ENCODE measurements at places on chromosomes 12 and 14.

- no peak for DNase-seq
These were observed 39.1 kb upstream of the GZMB start for GRCh38 chr14:24673059-24673458.

- no peak for DNase-seq
These were observed 38.8 kb downstream of the NTF3 start for GRCh38 chr12:5470703-5471102.

DNA sequence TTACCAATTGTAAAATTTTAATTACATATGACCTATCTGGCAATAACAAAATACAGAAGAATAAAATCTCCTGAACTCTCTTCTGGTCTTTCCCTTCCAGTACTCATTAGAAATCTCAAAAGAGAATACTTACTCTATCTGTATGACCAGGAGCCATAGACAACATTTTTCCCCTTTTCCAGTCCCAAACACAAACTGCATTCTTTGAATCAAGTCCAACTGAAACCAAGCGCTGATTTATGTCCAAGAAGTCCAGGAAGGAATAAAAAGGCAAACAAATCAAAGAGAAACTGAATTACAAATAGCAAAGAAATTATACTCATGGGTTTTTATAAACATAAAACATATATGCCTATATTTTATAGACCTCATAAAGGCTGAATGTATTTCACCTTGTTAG lies 46.7 kb downstream of the EML5 start:
- DNase-seq = no peak

DNA sequence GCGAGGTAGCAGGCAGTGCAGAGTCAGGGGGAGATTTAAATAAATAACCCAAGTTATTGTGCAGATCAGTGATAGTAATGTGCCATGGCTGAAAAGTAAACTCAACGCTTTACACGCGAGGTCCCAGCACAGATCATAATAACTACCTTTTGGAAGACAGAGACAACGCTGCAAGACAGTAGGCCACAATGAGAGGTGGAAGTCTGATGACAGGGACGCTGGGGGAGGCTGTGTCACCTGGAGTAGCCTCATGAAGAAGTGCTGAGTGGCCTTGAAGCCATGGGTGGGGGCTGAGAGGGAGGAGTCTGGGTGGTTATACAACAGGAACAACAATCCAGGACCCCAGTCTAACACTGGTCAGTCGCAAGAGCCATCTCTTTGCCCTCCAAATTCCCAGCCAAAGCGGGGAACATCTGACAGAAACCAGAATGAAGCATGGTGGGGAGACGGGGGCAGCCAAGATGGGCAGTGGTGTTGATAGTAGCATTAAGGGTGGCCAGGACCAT lies 28.2 kb downstream of the ANO2 start:
- no peak for DNase-seq

DNA sequence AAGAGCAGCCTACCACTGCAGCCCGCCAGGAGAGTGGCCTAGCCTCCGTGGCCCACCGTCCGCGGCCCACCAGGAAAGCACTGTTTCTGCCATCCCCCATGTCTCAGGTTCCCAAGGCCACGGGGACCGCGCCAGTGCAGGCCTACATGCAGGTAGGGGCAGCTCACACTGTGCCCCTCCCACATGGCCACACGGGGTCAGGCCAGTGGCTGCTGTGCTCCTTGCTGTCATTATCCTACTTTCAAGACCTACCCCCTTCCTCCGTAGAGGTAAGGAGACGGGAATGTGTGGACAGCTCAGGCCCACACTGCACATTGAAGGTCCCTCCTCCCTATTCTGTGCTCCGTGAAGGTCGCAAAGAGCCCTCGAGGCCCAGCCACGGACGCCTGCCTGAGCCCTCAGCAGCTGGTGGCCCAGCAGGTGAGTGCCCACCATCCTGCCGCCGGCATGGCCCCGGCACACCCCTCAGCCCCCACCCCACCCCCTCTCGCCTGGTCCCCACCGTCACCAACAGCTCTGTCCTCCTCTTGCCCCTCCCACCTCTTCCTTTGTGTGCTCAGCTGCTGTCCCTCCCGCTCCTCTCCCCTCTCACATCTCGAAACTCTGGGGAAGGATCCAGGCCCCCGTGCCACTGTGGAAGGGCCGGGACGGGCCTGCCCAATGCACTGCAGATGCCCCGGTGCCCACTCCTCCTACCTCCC lies 10.0 kb downstream of the DDX51 start:
- no peak for DNase-seq
